ENCODE measurements at places on chromosomes 11 and 22. TPM values are rescaled to one million over a fixed set of nuclear protein-coding genes. Genes with fewer than 3 reads are reported as not detected.

- no peak for DNase-seq
These were observed 385 bp downstream of the HARBI1 start for GRCh38 chr11:46616551-46617133.

GRCh38 chr11:85661972-85662664 is 2.8 kb downstream of the CREBZF start:
- DNase-seq: no peak

DNA sequence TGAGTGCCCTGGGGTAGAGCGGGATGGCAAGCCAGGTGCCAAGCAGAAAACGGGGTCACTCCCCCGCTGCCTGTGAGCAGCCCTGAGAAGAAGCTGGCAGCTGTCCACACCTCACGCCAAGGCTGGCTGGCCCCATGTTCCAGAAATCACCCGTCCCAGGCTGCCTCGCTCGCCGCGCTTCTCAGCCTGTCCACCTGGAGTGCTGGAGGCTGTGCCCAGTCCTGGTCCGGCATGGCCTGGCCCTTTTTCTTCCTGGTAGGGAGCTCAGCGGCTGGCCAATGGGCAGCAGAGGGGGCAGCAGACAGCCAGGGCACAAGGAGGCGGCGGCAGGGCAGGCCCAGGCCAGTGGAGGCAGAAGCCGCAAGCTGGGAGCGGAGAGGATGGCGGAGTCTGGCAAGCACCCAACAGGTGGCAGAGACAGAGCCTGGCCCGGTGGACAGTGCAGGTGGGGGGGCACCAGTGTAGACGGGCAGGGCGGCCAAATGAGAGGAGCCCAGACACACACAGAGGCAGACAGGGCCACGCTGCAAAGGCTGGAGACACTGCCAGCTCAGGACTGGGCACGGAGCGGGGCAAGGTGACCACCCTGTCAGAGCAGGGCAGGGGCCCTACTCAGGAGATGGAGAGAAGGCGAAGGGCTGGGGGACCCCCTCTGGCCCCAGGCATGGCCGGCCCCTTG is 37.2 kb upstream of the TH start:
- DNase-seq: no peak

DNA sequence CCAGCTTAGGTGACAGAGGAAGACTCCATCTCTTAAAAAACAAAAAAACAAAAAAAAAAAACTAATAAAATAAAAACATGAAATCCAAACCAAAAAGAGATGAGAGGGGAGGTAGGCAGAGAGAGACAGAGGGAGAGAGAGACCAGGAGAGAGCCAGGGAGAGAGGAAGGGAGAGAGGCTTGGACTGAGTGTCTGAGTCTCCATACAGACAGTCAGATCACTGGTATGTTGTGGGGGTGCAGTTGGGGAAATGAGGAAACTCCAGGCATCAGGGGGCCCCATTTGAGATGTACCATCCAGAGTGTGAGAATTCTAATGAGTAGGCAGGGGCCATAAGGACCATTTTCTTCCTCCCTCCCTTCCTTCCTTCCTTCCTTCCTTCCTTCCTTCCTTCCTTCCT is 53.1 kb upstream of the SEPTIN5 start:
- no peak for DNase-seq

DNA sequence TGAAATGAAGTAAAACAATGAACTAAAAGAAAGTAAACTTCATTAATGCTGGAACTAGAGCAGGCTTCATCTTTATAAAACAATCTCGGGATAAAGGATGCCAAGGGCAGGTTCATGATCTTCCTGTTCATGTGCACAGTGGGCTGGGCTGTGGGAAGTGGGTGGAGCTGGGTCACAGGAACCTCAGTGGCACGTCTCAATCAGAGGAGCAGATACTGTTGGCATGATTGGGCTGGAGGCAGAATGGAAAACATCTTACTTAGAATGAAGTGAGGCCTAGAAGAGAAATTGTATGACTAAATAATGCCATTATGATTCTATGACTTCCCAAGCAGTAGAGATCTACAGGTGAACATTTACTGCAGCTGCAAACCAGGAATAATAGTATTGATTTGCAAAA is 45.4 kb upstream of the CALCB start:
- DNase-seq: no peak

DNA sequence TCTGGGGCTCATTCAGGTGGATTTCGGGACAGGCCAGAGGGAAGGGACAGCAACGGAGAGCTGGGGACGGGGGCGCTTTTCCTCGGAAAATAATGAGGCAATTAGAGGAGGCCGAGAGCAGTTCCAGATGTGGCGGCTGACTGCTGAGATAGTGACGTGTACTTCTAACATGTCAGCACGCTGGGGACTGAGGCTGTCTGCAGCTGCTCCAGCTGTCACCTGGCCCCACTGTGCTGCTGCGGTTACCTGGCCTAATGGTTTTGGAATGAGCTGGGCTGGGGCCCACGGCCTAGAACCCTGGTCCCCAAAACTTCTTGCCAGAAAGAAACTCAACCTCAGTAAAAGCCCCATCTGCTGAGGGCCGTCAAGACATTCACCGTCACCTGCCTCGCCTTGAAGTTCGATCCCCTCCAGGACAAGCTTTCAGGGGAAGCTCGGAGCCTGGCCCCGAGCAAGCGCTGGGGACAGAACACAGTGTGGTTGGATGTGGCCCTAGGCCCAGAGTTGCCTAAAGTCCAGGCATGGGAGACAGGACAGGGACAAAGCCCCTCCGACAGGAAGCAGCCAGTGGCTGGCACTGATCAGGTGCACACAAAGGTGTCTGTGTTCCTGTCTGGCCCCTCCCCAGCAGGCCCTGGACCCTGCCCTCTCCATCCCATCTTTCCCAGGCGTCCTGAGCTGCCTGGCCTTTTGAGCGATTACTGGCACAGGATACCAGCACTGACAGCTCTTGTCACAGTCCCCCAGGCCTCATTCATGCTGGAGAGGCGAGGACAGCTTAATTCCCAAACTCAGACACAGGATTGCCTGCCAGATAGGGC is 22.1 kb downstream of the RPUSD4 start:
- no peak for DNase-seq

GRCh38 chr11:5203366-5203765 is 2.9 kb upstream of the OR51V1 start:
- DNase-seq: no peak

Gene C11orf91
- not detected for total RNA-seq

DNA sequence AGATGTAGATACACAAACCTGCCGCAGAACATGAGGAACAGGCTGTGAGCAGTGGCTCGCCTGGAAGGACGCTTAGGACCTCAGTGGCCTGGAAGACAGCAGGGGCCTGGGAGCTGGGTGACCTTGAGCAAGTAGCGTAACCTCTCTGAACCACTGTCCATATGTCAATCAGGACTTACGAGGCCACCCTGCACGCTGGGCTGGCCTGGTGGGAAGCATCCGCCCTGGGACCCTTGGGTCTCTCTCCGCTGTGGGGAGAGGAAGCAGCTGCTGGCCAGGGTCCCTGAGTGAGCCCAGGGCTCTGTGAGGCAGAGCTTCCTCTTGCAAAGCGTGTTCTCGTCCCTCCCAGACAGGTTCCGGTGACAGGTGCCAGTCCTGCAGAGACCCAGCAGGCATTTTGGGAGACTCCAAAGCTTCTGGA is 14.0 kb upstream of the EHD1 start:
- DNase-seq: no peak

GRCh38 chr11:92865352-92865751 is 104.1 kb upstream of the MTNR1B start:
- DNase-seq: peak; percentile 63

DNA sequence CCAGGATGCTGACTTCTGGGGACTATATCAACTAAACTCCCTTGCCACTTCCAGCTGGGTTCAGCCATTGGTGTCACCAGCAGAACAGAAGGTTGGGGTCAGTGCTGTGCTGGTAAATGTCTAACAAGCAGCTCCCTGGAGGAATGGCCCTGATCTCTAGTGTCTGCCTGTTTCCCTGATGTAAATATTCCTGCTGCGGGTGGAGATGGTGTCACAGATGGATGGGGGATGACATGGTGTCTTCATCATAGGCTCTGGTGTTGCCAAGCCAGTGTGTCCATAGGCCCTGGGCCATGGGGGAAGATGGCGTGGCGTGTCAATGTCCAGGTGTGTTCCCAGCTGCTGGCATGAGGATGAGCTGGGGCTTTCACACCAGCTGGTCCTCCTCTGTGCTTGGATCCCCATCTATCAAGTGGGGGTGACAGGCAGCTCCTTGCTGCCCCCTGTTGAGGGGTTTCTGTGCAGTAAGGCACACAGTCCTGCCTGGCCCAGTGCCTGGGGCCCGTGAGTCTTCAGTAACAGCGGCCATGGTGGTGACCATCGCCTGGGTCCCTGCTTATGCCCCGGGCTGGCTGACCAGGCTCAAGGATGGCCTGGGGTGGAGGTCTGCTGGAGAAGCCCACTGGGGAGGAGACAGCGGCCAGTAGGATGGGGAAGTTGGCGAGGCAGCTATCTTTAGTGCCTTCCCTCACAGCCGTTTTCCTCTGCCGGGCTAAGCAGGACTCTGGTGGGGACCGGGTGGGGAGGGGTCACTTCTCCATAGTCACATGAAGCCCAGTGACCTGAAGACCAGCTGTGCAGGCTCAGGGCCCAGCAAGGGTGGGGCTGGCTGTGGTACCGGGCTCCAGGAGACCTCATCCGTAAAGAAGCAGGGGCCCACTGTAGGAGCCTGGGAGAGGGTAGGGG is 12.7 kb downstream of the RPL3 start:
- DNase-seq: no peak

GRCh38 chr11:69200331-69201065 is 44.8 kb downstream of the SMIM38 start:
- DNase-seq: peak; percentile 33

GRCh38 chr11:72347691-72348090 is 86.6 kb downstream of the CLPB start:
- no peak for DNase-seq

GRCh38 chr11:117016246-117016645 is 82.0 kb downstream of the SIK3 start:
- DNase-seq: no peak

Gene ROBO3
- 11.0 TPM for total RNA-seq

- DNase-seq: no peak
These were observed 131.6 kb downstream of the MAML2 start for GRCh38 chr11:96211436-96211835.

Gene TNNI2
- not detected for total RNA-seq
